Left hindlimb (tissue), 1 donor: ENCODE measurements at places on chromosomes 2 and 18.

DNA sequence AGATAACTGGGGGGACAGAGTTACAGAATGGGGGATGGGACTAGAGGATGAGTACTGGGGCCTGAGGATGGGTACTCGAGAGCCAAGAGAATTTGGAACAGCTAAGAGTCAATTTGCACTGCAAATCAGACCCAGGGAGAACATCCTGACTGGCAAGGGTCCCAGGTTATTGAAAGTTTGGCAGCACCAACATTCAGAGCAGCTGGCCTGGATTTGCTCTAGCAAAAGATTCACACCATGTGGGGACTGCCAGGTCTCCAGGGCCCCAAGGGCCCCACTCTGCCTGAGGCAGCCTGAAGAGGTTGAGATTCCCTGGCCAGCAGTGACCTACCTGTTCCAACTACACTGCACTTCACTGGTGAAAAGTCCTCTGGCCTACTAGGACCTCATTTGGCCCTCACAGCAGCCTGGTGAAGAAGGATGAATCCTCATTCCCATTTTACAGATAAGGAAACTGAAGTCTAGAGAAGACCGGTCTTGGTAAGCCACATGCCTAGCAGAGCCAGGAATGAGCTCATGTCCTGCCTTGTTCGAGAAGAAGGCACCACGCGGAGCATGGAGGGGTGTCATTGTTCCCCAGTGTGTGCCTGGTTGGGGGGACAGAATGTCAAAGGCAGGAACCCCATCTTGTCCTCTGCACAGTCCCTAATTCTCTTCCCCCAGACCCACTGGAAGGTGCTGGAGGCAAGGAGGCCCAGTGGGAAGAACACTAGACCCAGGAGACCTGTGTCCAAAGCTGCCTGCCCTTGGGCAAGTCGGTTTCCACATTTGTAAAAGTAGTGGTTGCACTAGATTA is 258.6 kb downstream of the TNS1 start:
- DNase-seq: peak; percentile 79

GRCh38 chr2:50443868-50444630 is 587.9 kb downstream of the NRXN1 start:
- DNase-seq: no peak

GRCh38 chr2:218744615-218745014 is 34.0 kb downstream of the TTLL4 start:
- DNase-seq: no peak

- DNase-seq: no peak
Observed at GRCh38 chr18:61822879-61823278, 69.9 kb downstream of the RNF152 start.
